Natural killer cell treated with Interleukin-12 subunit alpha and Interleukin-12 subunit beta and Interleukin-15 and Interleukin-18, amount 100 ng/mL, for 72 hours (primary cell): ENCODE measurements at places on chromosomes 1 and 21.

DNA sequence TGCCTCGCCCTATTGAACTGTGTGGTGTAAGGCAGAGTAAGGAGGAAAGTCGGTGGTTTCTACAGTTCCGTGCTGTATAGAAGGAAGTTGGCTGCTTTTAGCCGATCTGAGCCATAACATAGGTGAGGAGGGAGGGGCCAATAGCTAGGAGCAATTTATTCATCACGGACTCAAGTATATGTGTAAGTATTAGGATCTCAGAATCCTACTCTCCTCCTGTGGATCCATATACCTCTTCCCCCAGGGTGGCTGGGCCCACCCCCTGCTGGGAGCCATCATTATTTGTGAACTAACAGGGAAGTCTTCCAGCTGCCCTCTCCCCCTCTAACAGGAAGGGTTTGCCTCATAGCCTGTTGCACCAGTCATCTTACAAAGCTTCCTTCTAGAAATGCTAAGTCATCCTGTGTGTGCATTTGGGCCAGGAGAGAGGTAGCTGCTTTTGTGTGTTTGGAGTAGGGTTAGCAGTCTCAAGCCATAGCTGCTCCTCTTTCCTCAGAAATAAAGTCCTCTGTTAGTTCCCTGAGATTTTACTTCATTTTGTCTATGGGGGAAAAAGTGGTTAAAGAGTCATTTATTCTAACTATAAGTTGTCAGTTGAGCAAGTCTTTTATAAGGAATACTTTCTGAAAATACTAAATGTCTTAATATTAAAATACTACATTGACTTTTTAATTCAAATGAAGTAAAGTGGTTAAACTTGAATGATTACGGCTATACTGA, 14.9 kb upstream of the CENPS start:
- no peak for DNase-seq

DNA sequence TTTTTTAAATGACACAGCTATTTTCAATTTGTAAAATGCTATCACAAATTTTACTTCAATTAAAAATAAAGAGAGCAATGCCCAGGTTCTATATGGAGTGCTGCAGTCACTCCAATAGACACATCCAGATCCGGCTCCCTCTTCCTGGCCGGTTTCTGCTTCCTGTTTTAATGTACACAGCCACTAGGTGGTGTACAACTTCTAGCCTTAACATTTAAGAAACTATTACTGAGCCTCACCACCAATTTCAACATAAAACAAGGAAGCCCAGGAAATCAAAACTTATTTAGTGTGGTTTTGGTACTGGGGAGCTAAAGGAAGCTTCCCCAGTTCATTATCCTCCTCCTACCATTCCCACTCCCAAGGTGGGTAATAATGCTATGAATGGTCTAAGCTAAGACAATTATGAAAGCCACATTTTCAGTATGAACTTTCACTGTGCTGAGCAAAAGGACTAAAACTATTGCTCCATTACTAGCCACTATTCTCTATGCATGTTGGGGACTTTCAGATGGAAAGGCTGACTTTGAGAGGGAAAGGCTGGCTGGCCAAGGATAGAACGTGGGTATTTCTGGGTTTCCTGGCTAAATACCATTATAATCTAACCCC, 25.5 kb upstream of the MTMR11 start:
- no peak for DNase-seq

GRCh38 chr1:117609471-117609911, 3.6 kb downstream of the TENT5C start:
- DNase-seq: no peak

DNA sequence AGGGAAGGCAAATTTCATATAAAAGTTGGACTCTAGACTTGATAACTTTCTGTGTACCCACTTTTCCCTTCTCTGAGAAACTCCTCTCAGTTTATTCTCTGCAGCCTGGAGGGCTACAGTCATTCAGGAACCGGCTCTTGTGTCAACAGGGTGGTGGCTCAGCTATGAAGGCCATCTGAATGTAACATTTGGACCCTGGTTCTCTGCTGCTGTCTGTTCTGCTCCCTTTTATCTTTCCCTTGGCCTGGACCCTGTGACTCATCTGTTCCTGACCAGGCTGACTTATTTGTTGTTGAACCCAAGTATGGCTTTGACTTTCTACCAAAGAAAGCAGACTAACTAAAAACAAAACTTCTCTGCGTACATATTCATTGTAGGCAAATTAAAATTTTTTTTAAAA, 75.4 kb downstream of the CENPF start:
- no peak for DNase-seq

GRCh38 chr1:245684571-245684970, 529.8 kb downstream of the KIF26B start:
- no peak for DNase-seq

DNA sequence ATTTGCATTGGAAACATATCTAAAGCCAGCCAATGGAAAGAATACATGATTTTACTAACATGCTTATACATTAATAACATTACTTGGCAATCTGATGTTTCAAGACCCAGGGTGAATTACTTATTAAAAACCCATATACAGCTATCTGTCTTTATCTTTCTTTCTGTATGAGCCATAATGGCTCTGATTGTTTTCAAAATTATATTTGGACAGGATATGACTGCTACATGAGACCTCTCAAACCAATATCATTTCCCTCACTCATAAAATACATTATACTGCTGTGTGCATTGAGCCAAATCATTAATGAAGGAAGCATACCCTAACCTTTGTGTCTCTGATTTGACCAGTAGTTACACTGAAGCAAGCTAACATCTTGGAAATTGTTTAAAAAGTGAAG, 205.9 kb upstream of the DPYD start:
- no peak for DNase-seq

- no peak for DNase-seq
These were observed 6.2 kb upstream of the ANKRD35 start for GRCh38 chr1:145891587-145892485.

- DNase-seq: no peak
These were observed 48.6 kb downstream of the WDR4 start for GRCh38 chr21:42830456-42831455.

- DNase-seq: no peak
These were observed 9.2 kb downstream of the ADPRS start for GRCh38 chr1:36097693-36098585.

DNA sequence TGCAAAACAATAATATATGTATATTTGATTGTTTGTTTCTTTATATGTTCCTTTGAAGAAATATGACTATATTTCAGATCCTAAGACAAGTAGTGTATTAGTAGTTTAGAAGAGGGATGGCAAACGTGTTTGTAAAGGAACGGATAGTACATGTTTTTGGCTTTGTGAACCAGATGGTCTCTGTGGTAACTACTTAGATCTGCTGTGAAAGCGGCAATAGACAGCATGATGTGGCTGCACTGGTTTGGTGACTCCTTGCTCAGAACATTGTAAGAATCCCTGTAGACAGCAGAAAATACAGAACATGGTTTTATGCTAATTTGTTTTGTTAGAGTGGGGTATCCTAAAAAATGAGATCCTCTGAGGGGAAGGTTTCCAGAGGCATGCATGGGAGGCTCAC, 3.1 kb downstream of the ACADM start:
- no peak for DNase-seq

DNA sequence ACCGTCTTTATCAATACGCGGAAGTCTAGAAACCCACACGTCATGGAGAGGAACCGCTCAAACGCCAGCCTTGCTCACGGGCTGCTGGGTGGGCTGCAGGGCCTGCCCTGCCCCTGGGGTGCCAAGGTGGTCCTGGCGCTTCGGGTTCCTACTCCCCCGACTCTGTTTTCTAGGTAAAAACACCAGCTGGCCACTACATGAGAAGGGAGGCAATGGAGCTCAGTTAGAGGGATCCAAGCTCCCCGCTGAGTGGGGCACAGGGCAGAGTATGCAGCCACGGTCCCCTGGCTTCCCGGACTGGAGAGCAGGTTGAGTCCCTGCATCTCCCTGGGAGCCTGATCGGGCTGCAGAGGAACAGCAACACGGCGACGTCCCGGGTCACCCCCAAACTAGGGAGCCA, 41.2 kb upstream of the RIPK4 start:
- DNase-seq: no peak

DNA sequence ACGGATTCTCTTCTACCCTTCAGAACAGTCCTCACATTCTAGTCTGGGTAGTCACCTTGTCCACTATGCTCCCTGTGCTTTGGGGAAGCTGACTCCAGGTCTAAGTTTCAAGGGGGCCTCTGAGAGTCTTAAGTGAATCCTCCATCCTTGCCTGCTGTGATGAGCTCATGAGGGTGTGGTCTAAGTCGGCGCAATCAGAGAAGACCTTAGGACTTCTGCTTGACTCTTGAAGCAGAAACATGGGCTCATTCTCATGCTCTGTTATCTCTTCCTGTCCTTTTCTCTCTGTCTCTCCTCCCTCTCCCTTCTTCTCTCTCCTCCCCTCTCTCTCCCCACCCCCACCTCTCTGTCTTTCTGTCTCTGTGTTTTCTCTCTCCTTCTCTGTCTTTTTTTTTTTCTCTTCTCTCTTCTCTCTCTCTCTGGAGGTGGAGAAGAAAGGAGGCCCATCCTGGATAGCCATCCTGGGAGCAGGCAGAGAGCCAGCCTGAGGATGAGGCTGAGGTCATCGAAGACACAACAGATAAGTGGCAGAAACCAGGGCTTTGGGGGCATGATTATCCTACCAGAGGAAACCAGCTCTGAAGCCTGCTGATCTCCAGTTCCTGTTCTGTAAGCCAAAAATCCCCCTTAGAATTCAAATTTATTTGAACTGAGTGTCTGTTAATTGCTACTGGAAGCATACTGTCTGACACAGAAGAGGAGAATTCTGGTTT, 245.6 kb downstream of the SIPA1L2 start:
- no peak for DNase-seq

DNA sequence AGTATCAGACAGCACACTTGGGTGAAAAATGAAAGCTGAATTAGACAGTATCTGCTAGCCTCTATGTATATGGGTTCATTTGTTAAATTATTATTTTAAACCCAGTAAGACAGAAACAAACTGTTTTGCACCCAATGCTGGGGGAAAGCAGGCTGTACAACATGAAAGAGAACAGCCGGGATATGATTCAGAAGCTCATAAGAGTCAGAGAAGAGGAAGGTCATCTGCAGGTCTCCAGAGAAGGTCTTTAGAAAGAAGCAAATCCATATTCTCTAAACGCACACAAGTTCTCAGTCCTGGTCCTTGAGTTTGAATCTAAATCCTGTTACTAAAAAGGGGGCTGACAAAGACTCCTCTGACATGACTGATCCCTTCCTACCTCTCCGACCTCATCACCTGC, 155.1 kb downstream of the SIPA1L2 start:
- no peak for DNase-seq

DNA sequence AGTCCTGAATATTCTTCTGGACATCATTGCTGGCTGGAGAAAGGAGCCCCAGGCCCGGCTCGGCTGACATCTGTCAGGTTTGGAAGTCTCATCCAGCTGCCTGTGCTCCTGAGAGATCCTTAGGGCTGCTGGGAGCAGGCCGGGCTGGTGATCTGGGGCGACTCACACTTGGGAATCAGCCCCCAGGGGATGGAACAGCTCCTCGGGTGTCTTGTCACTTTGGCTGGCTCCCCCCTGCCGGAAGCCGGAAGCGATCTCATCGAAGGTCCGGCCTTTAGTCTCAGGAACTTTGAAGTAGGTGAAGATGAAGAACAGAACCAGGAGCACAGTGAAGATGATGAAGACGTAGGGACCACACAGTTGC, 31.8 kb downstream of the SLC2A1 start:
- no peak for DNase-seq

DNA sequence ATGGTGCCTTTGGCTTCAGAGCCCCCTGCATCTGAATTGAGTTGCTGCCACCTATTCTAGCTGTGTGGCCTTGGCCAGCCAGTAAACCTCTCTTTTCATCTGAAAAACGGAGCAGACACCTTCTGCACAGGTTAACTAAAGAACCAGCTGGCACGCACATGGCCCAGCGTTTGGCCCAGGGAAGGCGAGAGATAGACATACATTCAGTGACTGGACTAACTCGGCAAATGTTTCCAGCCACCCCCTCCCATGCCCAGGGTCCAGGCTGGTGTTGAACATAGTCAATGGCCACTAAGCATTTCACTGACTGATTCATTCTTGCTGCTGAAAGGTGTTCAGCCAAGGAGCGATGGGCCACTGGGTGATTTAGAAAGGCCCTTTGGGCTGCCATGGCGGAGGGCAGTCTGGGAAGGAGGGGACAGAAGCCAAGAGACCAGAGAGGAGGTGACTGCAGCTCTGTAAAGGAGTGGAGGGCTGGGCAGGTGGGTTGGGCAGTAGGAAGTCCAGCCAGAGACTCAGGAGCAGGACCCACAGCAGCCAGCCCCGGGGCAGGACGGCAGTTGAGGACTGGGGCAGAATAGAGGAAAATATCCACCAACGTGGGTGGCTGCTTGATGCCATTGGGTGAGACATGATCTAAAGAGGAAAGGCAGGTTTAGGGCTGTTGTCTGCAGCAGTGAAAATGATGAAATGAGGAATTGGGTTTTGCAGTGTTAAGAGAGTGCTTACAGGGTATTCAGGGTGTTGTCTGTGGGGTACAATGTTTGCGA, 184.3 kb downstream of the HIVEP3 start:
- no peak for DNase-seq

DNA sequence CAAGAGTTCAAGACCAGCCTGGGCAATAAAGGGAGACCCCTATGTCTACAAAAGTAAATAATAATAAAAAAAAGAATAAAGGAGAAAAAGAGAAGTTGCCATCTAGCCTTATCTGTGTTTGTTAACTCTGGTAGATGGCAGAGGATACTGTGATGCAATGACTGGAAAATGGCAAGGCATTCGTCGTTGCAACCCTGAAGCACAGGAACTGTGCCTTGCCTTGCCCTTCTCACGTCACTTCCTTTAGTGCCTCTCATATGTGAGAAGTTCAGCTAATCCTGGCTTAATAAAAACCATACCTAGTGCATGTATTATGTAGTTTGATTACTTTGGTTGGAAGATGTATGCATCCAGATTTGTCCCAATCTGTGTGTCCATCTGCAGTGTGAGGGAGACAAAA, 25.8 kb upstream of the PIGC start:
- DNase-seq: no peak

- no peak for DNase-seq
These were observed 2.0 kb downstream of the INAVA start for GRCh38 chr1:200896531-200897196.

- DNase-seq: no peak
These were observed 59.5 kb upstream of the ENAH start for GRCh38 chr1:225712391-225712790.

GRCh38 chr1:205351984-205352713, 4.6 kb downstream of the KLHDC8A start:
- peak; percentile 56 for DNase-seq

DNA sequence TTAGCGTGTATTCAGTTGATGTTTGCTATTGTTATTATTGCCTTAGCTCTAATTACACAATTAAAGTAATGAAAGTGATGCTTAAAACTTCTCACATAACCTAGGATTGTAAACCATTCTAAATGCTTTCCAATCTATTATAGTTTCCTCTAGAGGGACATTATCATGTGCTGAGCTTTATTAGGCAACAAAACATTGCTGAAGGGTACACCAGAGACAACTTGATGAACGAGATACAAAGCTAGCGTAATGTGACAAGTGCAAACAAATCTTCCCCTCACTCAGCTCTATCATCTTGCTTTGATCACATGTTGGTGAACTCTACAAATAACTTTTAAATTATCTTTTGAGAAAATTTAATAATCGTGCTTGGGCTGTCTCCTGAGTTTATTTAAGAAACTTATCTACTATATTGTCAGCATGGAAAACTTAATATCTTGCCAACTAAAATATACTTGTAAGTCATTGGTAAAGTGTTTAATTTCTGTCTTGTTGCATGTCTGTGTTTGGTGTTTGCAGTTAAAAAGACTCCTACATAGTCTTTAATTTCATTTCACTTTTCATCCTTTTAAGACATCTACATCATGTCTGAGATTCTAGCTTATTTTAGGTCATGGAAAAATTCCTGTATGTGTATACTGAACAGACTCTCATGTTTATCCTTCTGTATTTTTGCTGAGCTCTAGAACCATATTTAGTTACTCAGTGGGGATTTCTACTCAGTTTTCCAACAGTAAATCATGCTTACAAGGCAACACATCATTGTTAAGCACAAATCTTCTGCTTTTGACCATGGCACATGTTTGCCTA, 104.2 kb upstream of the ADAMTS5 start:
- DNase-seq: no peak
